ENCODE measurements at places on chromosomes 3 and 15.
A peak's percentile ranks its signal among the peaks of the same experiment; 100 is the strongest.

DNA sequence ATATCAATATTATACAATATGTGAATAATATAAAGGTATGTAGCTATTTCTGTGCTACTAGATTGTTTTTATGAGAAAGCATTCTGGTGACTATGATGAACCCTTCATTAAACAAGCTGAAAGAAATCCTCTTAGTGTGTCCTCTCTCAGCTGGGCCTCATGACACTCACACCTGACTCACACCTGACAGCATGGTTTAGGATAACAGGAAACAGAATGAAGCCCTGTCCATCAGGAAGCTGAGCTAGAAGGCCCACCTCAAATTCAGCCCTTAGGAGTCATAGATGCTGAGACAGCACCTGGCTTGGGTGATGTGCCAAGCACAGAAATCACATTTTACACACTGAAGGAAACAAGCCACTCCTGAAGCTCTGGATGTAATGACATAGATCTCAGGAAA is 30.8 kb downstream of the CHCHD4 start:
- peaks cover 38% of the 10 kb centered on the region for H3K27me3 ChIP-seq
- no peaks in the 10 kb centered on the region for H3K36me3 ChIP-seq
- H3K27ac ChIP-seq, result no peak overlapping the region
- DNase-seq, result no peak
- no peaks in the 10 kb centered on the region for H3K4me1 ChIP-seq

DNA sequence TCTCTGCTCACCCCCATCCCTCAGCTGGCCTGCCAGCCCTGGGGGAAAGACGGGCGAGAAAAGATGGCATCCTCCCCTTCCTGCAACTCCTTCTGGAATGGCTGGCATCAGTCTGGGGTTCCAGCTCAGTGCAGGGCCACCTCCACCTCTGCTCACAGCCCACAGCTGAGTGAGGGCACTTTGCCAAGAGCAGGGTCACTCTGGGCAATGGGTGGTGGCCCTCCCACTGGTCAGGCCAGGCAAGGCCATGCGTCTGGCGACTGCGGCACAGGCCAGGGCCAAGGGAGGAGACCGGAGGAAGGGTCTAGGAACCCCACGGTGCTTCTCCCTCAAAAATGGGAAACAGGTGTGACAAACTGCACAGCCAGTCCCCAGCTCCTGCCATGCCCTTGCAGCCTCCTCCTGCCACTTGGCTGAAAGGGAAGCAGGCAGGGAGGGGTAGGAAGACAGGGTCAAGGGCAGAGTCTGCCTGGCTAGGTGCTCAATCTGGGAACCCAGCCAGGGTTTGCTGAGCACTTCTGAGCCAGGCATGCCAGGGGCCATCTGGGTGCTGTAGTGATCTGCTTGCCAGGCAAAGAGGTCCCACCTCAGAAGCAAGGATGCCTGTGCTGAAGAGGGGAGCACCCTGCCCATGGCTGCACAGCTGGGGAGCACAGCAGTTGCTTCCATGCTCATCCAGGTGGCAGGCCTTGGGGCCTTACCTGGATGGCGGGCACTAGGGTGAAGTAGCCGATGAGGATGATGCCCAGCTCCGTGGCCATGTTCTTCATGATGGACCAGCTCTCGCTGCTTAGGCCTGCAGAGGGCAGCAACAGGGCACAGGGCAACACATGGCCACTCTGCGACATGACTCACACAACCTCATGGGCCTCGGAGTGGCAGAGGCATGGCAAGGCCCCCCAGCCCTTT is 41.2 kb downstream of the PTPN23 start:
- H3K27me3 ChIP-seq, result no peaks in the 10 kb centered on the region
- H3K4me3 ChIP-seq, result no peak overlapping the region
- H3K36me3 ChIP-seq, result peaks cover 4% of the 10 kb centered on the region
- peaks cover 11% of the 10 kb centered on the region for H3K4me1 ChIP-seq

- no peak overlapping the region for H3K4me3 ChIP-seq
- DNase-seq, result no peak
- H3K36me3 ChIP-seq, result no peaks in the 10 kb centered on the region
These were observed 894.0 kb downstream of the NTRK3 start for GRCh38 chr15:87362531-87362930.

DNA sequence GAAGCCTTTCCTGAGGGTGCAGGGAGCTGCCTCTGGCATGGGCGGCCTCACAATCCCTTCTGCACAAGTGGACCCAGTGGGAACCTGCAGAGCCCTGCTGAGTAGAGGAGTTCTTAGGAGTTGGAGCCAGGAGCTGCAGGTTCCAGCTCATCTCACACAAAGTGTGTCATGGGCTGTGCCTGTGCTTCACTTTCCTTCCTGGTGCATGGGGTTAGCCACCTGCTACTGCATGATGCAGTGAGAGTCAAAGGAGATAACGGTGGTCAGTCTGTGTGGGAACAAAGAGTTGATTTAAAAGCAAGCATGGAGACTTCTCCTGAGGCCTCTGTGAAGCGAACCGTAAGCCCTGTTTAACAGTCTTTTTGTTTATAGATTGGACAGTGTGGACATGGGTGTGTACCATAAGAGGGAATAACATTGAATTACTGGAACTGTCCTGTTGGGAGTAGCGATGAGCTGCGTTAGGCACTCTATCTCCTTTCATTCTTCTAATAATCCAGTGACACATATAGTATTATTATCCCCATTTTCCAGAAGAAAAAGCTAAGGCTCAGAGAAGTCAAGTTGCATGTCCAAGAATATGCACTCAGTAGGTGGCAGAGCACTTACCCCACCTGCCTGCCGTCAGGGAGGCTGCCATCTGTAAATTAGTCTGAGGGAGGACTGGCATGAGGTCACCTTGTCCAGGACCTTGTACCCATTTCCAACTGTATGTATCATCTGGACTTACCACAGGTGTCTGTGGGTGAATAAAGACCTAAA is 68.7 kb upstream of the PRR23C start:
- no peaks in the 10 kb centered on the region for H3K36me3 ChIP-seq
- peaks cover 3% of the 10 kb centered on the region for H3K4me1 ChIP-seq
- H3K27me3 ChIP-seq, result peaks cover 37% of the 10 kb centered on the region

- H3K4me3 ChIP-seq, result no peak overlapping the region
- no peaks in the 10 kb centered on the region for H3K4me1 ChIP-seq
- DNase-seq, result no peak
- H3K27ac ChIP-seq, result no peak overlapping the region
- H3K36me3 ChIP-seq, result no peaks in the 10 kb centered on the region
These were observed 64.8 kb upstream of the SATB1 start for GRCh38 chr3:18489939-18490338.

GRCh38 chr3:189361103-189361835 is 189.5 kb downstream of the TPRG1 start:
- no peak for DNase-seq
- peaks cover 30% of the 10 kb centered on the region for H3K4me1 ChIP-seq
- no peak overlapping the region for H3K4me3 ChIP-seq

- H3K4me3 ChIP-seq, result no peak overlapping the region
- no peaks in the 10 kb centered on the region for H3K4me1 ChIP-seq
- no peak overlapping the region for H3K27ac ChIP-seq
- H3K36me3 ChIP-seq, result peaks cover 25% of the 10 kb centered on the region
- no peak for DNase-seq
- no peaks in the 10 kb centered on the region for H3K27me3 ChIP-seq
These were observed 41.5 kb downstream of the TOPBP1 start for GRCh38 chr3:133620066-133620784.

DNA sequence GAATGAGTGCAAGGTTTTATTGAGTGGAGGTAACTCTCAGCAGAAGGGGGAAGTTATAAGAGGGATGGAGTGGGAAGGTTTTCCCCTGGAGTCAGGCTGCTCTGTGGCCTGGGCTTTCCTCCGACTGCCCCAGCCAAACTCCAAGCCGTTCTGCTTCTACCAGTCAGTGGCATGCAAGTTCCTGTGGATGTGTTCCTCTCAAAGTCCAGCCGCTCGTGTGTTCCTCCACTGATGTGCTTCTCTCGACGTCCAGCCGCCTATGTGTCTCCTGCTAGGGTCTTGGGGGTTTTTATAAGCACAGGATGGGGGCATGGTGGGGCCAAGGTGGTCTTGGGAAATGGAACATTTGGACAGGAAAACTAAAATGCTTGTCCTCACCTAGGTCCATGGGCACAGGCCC is 9.0 kb upstream of the U2SURP start:
- no peak overlapping the region for H3K27ac ChIP-seq
- DNase-seq, result no peak
- no peaks in the 10 kb centered on the region for H3K36me3 ChIP-seq
- H3K27me3 ChIP-seq, result no peaks in the 10 kb centered on the region
- no peak overlapping the region for H3K4me3 ChIP-seq

GRCh38 chr3:138344754-138345153 is 3.6 kb upstream of the MRAS start:
- H3K27me3 ChIP-seq, result no peaks in the 10 kb centered on the region
- H3K36me3 ChIP-seq, result no peaks in the 10 kb centered on the region
- H3K27ac ChIP-seq, result no peak overlapping the region
- H3K4me3 ChIP-seq, result no peak overlapping the region
- H3K4me1 ChIP-seq, result peaks cover 16% of the 10 kb centered on the region

DNA sequence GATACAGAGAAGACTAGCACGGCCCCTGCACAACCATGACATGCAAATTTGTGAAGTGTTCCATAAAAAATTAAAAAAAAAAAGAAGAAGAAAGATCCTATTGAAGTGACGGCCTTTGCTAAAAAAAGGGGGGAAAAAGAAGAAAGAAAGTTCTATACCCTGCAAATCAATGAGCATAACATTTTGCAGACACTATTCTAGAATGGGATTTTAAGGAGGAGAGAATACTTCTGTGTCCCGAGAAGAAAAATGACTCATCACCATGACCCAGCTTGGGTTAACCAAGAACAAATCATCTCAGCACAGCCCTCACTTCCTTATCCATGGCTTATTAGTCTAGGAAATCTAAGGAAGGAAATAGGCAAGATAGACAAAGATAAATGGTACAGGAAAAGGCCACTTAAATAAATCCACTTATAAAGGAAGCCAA is 7.4 kb upstream of the SH3BP5 start:
- peaks cover 5% of the 10 kb centered on the region for H3K4me1 ChIP-seq
- no peak overlapping the region for H3K4me3 ChIP-seq
- H3K27ac ChIP-seq, result peak overlapping the region; percentile 9
- H3K36me3 ChIP-seq, result no peaks in the 10 kb centered on the region
- no peak for DNase-seq
- H3K27me3 ChIP-seq, result peaks cover 13% of the 10 kb centered on the region

- H3K27me3 ChIP-seq, result peaks cover 21% of the 10 kb centered on the region
- H3K4me1 ChIP-seq, result peaks cover under 1% of the 10 kb centered on the region
- no peak overlapping the region for H3K4me3 ChIP-seq
These were observed 6.1 kb downstream of the VIPR1 start for GRCh38 chr3:42508562-42508961.

DNA sequence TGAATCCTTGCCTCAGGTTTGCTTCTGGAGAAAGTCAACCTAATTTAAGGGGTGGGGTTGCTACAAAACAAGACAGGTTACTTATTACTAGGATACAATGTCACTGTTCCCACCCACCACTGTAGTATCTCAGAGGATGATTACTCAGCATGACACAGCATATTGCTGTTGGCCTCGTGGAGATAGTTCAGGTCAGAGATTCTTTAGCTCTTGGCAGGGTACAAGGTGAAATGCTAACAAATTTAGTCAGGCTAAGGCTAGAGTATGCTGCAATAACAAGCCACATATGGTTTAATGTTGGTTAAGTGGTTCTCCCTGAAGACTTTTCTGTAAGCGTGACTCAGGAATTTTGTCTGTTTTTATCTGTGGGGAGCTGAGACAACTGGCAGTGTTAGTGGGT is 161.8 kb downstream of the EDEM1 start:
- no peaks in the 10 kb centered on the region for H3K4me1 ChIP-seq
- no peak overlapping the region for H3K4me3 ChIP-seq
- H3K27me3 ChIP-seq, result no peaks in the 10 kb centered on the region

DNA sequence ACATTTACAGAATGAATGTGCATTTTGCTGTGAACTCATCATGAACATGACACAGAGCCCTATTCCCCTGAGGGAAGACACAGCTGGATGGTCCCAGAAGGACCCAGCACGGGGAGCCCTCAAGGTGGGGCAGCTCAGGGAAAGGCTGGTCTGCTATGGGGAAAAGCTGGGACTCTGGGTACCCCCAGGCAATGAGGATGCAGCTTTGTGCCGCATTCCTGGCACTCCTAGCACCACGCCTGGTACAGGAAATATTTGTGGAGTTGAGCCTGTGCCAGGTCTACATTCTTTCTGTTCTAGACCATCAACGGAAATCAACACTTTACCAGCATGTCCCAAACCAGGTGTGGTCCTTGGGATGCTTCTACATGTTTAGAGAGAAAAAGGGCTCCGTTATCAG is 74.0 kb downstream of the SRGAP3 start:
- H3K4me1 ChIP-seq, result peaks cover 35% of the 10 kb centered on the region
- no peak for DNase-seq
- no peaks in the 10 kb centered on the region for H3K36me3 ChIP-seq
- H3K4me3 ChIP-seq, result no peak overlapping the region
- H3K27ac ChIP-seq, result peak overlapping the region; percentile 69
